Temporal lobe (tissue), 4 donors: ENCODE measurements at places on chromosomes 13 and 19. TPM values are rescaled to one million over a fixed set of nuclear protein-coding genes. Genes with fewer than 3 reads are reported as not detected.

Gene ELSPBP1
- total RNA-seq = not detected

Gene ZNF284
- total RNA-seq = 8.1 TPM

Gene NEK3
- total RNA-seq = 9.8 TPM

Gene IGFL3
- not detected for total RNA-seq

Gene DCT
- 2.2 TPM for total RNA-seq

Gene S1PR5
- total RNA-seq = under 0.01 TPM

Gene SLC6A16
- total RNA-seq = 0.49 TPM

Gene GDF15
- total RNA-seq = 0.74 TPM

Gene ZFP36
- total RNA-seq = 2.0 TPM

Gene LILRB1
- under 0.01 TPM for total RNA-seq

Gene SLAIN1
- 289 TPM for total RNA-seq

Gene MED26
- total RNA-seq = 4.2 TPM

Gene NOTCH3
- 14.3 TPM for total RNA-seq

Gene CRLF1
- total RNA-seq = 3.9 TPM

Gene ZNF730
- total RNA-seq = 14.8 TPM

Gene ZNF460
- total RNA-seq = 136 TPM

Gene KCTD15
- 112 TPM for total RNA-seq

Gene TMEM150B
- not detected for total RNA-seq

Gene ZNF493
- total RNA-seq = 86.5 TPM

Gene KIR2DL3
- not detected for total RNA-seq

Gene ZNF285
- total RNA-seq = 24.6 TPM

Gene FXYD7
- 10.1 TPM for total RNA-seq

Gene ACER1
- total RNA-seq = not detected

Gene C19orf33
- 1.2 TPM for total RNA-seq

Gene ZNF724
- total RNA-seq = 10.6 TPM

Gene CAPN12
- total RNA-seq = 0.25 TPM

Gene ADAMTSL5
- total RNA-seq = under 0.01 TPM

Gene VSTM1
- not detected for total RNA-seq

Gene OR7C1
- not detected for total RNA-seq
